NCI-H1694 (cell line): ENCODE measurements at places on chromosomes 3 and 15.

GRCh38 chr15:64037116-64037515 is 9.2 kb downstream of the DAPK2 start:
- DNase-seq = no peak

GRCh38 chr3:117084739-117085270 is 375.2 kb downstream of the TUSC7 start:
- DNase-seq = no peak

GRCh38 chr3:111863942-111864694 is 5.1 kb downstream of the PHLDB2 start:
- DNase-seq = no peak

- peak; percentile 78 for DNase-seq
These were observed 72.6 kb downstream of the NPTN start for GRCh38 chr15:73560501-73561117.

GRCh38 chr3:52494445-52494844 is 693 bp upstream of the STAB1 start:
- DNase-seq = no peak

DNA sequence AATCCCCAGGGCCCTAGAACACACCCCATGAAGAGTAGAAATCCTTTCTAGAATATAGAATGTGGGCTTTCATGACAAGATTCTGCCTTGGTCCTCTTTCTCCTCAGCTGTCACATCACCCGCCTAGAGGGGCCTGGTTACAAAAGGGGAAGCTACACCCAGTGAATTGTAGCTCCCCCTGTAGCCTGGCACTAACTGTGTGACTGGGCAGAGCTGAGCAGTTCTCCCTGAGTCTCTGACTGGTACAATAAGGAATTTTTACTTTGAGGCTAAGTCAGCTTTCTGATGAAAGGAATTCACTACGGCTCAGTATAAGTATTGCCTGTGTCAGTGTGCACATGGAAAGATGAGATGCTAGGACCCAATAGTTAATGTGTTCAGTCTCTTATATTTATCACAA is 28.7 kb upstream of the ZNF148 start:
- DNase-seq = no peak

- DNase-seq = no peak
These were observed 10.7 kb upstream of the SLC15A2 start for GRCh38 chr3:121883507-121883906.

GRCh38 chr3:4827767-4828166 is 151.5 kb upstream of the BHLHE40 start:
- DNase-seq = no peak

- no peak for DNase-seq
These were observed 14.2 kb upstream of the PPP1R2 start for GRCh38 chr3:195557322-195557721.

- DNase-seq = no peak
These were observed 100.5 kb upstream of the ZBED2 start for GRCh38 chr3:111695636-111696117.

DNA sequence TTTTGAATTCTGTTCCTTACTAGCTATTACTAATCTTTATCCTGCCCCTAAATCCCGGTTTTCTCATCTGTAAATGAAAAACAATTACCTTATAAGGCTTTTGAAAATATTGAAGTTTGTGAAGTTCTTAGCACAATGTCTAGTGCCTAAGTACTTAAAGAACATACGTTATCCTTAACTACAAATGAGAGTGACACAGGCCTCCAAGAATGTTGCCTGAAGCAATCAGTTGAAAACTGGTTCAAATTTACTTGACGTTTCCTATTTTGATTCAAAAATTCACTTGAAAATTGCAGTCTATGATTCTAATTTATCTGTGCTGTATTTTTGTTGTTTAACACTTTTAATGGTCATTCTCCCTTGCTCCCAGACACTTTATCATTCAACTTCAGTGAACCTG is 3.2 kb downstream of the SENP7 start:
- DNase-seq = no peak

DNA sequence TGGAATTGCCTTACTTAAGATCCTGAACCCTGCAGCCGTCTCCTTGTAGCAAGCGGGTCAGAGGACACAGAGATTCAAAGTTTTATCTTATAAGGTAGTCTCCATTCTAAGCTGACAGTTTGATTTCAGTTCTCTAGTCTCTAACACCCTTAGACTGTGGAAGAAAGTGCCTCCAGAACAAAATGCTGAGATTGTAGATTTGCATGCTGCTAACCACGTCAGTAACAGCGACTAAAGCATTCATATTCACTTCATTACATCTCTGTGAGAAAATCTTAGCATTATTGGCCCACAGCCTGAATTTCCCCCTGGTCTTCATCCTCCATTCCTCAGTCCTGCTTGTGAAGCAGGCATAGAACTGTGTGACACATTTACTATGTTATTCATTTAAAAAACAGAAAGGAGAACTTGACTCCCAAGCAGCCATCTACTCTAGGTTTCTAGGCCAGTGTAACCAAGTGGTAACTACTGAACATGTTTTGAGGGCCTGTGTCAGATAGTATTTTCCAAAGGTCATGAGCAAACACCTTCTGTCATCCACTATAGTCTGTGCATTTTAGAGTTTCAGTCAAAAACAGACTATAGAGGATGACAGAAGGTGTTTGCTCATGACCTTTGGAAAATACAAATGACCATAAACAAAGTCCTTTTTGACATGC is 27.4 kb downstream of the ARIH2 start:
- no peak for DNase-seq

DNA sequence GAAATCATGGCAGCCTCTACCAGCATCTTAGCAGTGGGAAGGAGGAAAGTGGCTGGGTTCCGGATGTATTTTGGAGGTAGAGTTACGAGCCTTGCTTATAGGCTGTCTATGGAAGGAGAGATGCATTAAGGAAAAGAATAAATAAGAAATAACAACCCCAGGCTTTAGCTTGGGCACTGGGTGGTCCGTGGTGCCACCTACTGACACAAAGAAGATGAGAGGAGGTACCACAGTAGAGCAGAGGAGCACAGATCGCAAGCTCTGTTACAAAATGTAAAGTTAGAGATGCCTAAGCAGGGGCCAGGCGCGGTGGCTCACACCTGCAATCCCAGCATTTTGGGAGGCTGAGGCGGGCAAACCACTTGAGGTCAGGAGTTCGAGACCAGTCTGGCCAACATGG is 74.8 kb downstream of the TMEM39A start:
- DNase-seq = no peak

DNA sequence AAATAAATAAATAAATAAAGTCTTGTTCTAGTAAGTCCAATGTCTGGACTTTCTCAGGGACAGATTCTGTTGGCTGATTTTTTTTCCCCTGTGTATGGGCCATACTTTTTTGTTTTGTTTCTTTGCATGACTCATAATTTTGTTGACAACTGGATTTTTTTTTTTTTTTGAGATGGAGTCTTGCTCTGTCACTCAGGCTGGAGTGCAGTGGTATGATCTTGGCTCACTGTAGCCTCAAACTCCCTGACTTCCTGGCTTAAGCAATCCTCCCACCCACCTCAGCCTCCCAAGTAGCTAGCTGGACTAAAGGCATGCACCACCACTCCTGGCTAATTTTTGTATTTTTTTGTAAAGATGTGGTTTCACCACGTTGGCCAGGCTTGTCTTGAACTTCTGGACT is 38.9 kb downstream of the TICRR start:
- no peak for DNase-seq
